Endothelial cell of umbilical vein (primary cell): ENCODE measurements at places on chromosomes 16 and 17. TPM values are rescaled to one million over a fixed set of nuclear protein-coding genes. Genes with fewer than 3 reads are reported as not detected.

Gene CLEC18A
- total RNA-seq, result 0.46 and 0.51 TPM in 2 replicates

DNA sequence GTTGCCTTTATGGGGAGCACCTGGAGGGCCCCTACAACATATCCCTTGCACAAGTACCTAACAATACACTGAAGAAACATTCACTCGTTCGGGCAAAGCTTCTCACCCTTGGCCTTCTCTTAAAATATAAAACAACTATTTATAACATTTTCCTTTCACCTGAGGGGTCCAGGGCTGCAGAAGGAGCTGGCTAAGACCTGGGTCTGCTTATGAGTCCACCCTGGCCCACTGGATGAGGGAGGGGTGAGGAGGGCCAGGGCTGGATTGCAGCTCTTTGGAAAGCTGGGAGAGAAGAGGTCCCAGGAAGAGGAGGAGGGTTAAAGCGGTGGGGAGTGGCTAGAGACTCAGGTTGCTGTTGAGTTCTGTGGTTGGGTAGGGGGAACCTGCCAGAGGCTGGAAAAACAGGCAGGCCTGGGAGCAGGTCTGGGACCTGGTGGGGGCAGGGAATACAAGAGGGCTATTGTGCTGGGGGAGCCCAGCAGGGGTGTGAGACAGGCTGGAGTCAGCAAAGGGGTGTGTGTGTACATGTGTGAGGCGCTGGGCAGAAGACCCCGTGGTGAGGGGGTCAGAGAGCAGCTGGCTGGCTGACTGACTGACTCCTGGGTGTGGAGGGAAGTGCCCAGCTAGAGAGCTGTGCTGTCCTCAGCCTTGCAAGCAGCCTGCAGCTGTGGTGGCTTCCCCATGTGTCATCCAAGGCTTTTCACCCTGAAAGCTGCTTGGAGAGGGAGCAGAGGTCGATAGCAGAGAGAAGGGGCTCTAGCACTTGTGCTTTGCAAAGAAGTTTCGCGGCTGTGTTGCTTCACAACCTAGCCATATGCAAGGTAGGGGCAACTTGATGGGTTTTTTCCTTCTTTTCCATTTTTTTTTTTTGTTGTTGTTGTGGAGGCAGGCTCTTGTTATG lies 10.2 kb upstream of the MRC2 start:
- H3K4me1 ChIP-seq, result no peaks in the 10 kb centered on the region
- H3K36me3 ChIP-seq, result peaks cover 3% of the 10 kb centered on the region
- DNase-seq, result no peak
- H3K27me3 ChIP-seq, result no peaks in the 10 kb centered on the region

GRCh38 chr17:82571855-82572254 lies 52.3 kb downstream of the FOXK2 start:
- no peak for DNase-seq
- H3K4me3 ChIP-seq, result no peak overlapping the region
- no peaks in the 10 kb centered on the region for H3K27me3 ChIP-seq
- no peaks in the 10 kb centered on the region for H3K4me1 ChIP-seq
- H3K27ac ChIP-seq, result no peak overlapping the region

DNA sequence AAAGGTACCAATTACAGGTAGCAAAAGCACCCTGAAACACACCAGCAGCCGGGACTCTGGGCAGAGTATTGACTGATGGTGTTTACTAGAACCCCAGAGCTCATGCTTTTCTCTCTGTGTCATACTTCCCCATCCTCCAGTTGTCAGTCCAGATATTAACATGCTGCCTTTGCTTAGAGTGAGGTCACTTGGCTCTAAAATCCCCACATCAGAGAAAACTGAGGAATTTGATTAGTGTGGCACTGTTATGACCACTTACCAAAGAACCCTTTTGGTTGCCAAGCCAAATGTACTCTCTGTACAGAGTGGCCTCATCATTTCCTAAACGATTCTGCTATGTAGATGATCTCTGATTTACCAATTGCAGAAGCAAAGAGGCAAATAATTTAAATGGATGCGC lies 80.4 kb downstream of the ABCC12 start:
- H3K4me3 ChIP-seq, result no peak overlapping the region
- no peak overlapping the region for H3K27ac ChIP-seq
- no peaks in the 10 kb centered on the region for H3K27me3 ChIP-seq
- no peaks in the 10 kb centered on the region for H3K36me3 ChIP-seq
- no peaks in the 10 kb centered on the region for H3K4me1 ChIP-seq
- DNase-seq, result no peak

Gene P2RX5
- total RNA-seq, result 0.22 and 0.37 TPM in 2 replicates

GRCh38 chr16:60739737-60740683 lies 1296.2 kb downstream of the CDH8 start:
- no peaks in the 10 kb centered on the region for H3K4me1 ChIP-seq
- no peak overlapping the region for H3K4me3 ChIP-seq
- DNase-seq, result no peak
- H3K27me3 ChIP-seq, result no peaks in the 10 kb centered on the region
- H3K27ac ChIP-seq, result no peak overlapping the region

DNA sequence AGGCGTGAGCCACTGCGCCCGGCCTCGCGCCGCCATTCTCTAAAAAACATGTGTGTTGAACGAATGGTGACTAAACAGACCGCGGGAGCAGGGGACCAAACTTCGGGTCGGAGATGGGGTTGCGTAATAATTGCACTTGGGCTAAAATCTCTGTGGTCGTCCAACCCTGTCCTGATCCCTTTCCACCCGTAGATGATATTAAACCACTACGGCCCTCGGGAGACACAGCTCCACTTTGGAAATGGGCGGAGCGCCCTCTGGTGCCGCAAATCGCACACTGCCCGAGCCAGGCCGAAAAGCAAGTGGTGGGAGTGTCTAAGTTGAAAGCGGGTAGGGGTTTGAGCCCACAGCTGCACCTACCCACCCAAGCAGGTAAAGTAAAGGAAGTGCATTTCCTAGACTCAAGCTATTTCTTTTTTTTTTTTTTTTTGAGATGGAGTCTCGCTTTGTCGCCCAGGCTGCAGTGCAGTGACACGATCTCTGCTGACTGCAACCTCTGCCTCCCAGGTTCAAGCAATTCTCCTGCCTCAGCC lies 17.0 kb downstream of the CAVIN1 start:
- H3K27me3 ChIP-seq, result no peaks in the 10 kb centered on the region
- DNase-seq, result peak; percentile 80
- H3K36me3 ChIP-seq, result peaks cover 18% of the 10 kb centered on the region
- H3K27ac ChIP-seq, result no peak overlapping the region
- no peak overlapping the region for H3K4me3 ChIP-seq
- H3K4me1 ChIP-seq, result peaks cover 58% of the 10 kb centered on the region

GRCh38 chr17:691423-691822 lies 23.2 kb downstream of the VPS53 start:
- H3K4me1 ChIP-seq, result peaks cover 22% of the 10 kb centered on the region
- no peak for DNase-seq
- H3K27ac ChIP-seq, result no peak overlapping the region
- H3K4me3 ChIP-seq, result no peak overlapping the region
- H3K36me3 ChIP-seq, result peaks cover 10% of the 10 kb centered on the region

GRCh38 chr17:76281573-76282371 lies 16.6 kb downstream of the UBALD2 start:
- H3K27ac ChIP-seq, result no peak overlapping the region
- H3K4me3 ChIP-seq, result no peak overlapping the region
- no peaks in the 10 kb centered on the region for H3K4me1 ChIP-seq
- no peaks in the 10 kb centered on the region for H3K27me3 ChIP-seq
- DNase-seq, result no peak

- H3K4me1 ChIP-seq, result peaks cover 8% of the 10 kb centered on the region
- no peaks in the 10 kb centered on the region for H3K27me3 ChIP-seq
- H3K27ac ChIP-seq, result peak overlapping the region; percentile 34
- H3K4me3 ChIP-seq, result no peak overlapping the region
- H3K36me3 ChIP-seq, result peaks cover 7% of the 10 kb centered on the region
These were observed 30.4 kb downstream of the PPM1D start for GRCh38 chr17:60630352-60630751.

Gene OR4D1
- not detected in 2 replicates for total RNA-seq

Gene OSBPL7
- total RNA-seq, result 26.7 and 29.1 TPM in 2 replicates

GRCh38 chr17:1488826-1489270 lies 3.6 kb downstream of the MYO1C start:
- H3K36me3 ChIP-seq, result no peaks in the 10 kb centered on the region
- no peak overlapping the region for H3K4me3 ChIP-seq
- H3K27ac ChIP-seq, result peak overlapping the region; percentile 61
- H3K27me3 ChIP-seq, result no peaks in the 10 kb centered on the region

DNA sequence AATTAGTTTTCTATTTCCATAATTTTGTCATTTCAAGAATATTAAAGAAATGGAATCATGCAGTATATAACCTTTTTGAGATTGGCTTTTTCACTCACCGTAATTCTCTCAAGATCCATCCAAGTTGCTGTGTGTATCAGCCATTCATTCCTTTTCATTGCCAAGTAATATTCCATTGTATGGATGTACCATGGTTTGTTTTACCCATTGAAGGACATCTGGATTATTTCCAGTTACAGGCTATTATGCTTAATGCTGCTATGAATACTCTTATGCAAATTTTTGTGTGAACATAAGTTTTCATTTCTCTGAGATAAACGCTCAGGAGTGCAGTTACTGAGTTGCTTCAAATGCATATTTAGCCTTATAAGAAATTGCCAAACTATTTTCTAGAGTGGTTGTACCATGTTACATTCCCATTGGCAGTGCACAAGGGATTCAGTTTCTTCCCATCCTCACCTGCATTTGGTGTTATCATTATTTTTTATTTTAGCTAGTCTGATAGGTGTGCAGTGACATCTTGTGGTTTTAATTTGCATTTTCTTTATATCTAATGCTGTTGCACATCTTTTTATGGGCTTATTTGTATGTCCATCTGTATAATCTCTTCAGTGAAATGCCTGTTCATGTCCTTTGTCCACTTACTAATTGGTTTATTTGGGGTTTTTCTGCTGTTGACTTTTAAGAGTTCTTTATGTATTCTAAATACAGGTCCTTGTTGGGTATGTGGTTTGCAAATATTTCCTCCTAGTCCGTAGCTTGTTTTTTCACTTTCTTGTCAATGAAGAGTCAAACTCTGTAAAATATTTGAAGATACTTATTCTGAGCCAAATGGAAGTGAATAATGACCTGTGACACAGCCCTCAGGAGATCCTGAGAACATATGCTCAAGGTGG lies 32.7 kb downstream of the BMERB1 start:
- H3K4me1 ChIP-seq, result no peaks in the 10 kb centered on the region
- no peak for DNase-seq
- H3K27ac ChIP-seq, result no peak overlapping the region

Gene KRTAP9-4
- total RNA-seq, result not detected in 2 replicates

Gene HID1
- 36.8 and 41.4 TPM in 2 replicates for total RNA-seq

DNA sequence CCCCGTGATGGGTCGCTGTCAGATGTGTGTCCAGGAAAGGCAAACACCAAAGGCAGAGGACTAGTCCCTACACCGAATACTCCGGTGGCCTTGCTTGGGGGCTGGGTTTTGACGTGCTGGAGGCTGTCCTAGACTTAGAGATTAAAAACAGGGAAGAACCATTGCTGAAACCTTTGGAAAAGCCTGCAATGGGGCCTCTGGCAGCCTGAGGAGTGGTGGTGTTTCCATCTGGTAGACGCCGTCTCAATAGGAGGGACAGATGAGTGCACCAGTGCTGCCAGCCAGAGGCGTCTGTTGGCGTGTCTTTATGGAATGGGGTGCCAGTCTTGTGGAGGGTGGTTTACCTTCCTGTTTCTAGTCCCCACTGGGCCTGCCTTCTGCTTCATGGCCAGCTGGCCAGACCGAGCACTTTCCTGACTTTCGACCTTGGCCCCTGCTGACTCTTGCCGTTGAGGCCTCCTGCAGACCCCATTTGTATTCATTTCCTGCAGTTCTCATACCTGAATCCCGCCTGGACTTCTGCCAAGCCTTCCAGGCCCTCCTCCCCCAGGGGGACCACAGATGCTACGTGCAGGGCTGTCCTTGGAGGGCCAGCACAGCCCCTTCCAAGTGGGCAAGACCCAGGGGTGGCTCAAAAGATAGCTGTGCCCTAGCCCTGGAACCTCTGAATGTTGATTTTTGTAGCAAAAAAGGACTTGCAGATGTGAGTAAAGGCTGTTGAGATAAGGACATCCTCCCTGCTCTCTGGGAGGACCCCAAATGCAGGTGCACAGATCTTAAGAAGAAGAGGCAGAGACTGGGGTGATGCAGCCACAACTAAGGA lies 1.9 kb upstream of the DNASE1 start:
- no peak for DNase-seq
- no peak overlapping the region for H3K4me3 ChIP-seq
- H3K27ac ChIP-seq, result no peak overlapping the region
- no peaks in the 10 kb centered on the region for H3K27me3 ChIP-seq
- H3K4me1 ChIP-seq, result no peaks in the 10 kb centered on the region

DNA sequence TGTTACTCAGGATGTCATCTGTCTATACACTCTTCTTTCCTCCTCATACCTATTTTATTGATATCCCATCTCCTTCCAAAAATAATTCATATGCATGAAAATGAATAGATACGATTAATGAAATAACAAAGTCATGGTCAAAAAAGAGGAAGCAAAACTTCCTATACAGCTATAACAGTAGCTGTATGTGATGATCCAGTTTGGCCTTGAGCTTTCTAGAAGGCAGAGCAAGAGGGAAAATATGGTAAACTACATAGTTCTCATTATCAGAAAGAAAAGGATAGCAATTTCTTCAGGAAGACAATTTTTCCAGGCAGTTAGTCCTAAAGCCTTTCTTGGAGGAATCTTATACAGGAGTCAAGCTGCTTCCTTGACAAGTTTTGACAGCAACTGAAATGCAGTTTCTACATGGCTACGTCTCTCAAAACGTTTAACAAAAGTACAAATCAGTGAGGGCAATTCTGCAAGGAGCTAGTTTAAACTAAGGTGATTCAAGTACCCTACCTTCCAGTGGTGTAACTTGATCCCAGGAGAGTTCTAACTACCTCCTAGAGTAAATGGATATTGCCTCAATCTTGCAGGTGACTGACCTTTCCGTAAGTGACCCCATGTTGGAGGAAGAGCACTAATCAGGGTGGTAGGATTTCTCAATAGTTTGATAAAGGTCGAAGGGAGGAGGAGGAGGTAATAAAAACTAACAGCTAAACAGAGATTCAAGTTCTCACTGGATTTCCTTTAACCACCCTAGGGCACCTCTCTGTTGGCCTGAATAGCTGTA lies 1.0 kb downstream of the SPAG5 start:
- peaks cover 18% of the 10 kb centered on the region for H3K4me1 ChIP-seq
- H3K27me3 ChIP-seq, result no peaks in the 10 kb centered on the region
- no peak for DNase-seq
- no peaks in the 10 kb centered on the region for H3K36me3 ChIP-seq
- H3K4me3 ChIP-seq, result peak overlapping the region; percentile 61
- peak overlapping the region; percentile 95 for H3K27ac ChIP-seq

DNA sequence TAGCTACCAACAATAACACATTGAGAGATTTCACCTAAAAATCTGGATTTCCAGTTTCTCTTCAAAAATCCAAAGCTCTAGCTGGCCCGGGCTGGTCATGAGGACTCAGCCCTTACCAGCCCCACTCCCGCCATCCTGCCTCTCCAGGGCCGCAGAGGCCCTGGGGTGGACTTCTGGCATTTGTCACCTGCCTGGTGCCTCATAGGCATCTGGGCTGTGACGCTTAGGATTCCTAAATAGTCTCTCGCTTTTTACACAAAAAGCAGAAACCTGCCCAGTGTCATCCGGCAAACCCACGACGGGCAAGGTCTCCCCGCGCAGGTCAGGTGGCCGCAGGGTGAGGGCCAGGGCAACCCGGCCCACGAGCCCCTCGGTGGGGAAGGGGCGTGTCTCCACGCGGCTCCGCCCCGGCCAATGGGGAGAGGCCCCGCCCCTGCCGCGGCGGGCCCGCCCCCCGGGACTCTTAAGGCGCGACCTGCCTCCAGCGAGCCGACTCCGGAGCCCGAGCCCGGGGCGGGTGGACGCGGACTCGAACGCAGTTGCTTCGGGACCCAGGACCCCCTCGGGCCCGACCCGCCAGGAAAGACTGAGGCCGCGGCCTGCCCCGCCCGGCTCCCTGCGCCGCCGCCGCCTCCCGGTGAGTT lies at the start of gene VASN:
Gene VASN (plus strand): TSS at position 492 of the 644 bp plus-strand sequence. CDS start 9,030 bp downstream, outside the sequence.
- DNase-seq, result peak; percentile 69
- peak within 1 kb of the TSS; percentile 9 for H3K4me3 ChIP-seq
- H3K4me1 ChIP-seq, result peaks cover 6% of the 10 kb centered on the region
- H3K36me3 ChIP-seq, result no peaks in the 10 kb centered on the region
- H3K27ac ChIP-seq, result no peak within 1 kb of the TSS
